ENCODE measurements at places on chromosomes 1 and 21. TPM values are rescaled to one million over a fixed set of nuclear protein-coding genes. Genes with fewer than 3 reads are reported as not detected.
A peak's percentile ranks its signal among the peaks of the same experiment; 100 is the strongest.

Gene FUBP1
- 73.8 TPM for total RNA-seq

DNA sequence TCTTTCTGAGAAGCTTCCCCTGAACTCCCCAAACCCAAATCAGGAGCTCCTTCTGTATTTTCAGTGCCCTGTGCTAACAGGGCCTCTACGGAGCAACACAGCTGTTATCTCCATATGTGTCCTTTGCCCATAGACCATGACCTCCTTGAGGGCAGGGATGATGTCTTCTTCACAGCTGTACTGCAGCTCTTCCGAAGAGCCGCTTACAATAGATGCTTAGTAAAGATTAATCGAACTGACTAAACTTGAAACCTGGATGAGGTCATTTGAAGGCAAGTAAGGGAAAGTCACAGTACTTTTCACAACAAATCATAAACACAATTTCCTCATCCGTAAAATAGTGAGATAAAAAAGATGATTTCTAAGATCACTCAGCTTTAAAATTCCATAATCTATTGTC, 4.4 kb upstream of the KCNN3 start:
- no peak for DNase-seq

DNA sequence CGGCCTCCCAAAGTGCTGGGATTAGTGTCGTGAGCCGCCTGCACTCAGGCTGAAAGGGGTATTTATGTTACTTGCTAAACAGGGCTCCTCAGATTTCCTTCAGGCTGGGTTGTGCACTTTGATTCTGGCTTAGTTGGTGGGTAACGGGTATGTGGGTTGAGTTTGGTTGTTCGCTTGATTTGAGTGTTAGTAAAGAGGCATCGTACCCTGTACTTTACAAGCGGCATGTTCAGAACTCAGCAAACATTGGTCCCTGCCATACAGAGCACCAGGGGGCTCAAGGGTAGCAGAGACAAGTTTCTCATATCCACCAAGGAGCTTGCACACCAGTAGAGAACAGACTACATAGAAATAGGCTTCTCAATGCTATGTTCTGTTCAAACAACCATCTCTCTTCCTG, 147.8 kb downstream of the PGBD5 start:
- no peak for DNase-seq

DNA sequence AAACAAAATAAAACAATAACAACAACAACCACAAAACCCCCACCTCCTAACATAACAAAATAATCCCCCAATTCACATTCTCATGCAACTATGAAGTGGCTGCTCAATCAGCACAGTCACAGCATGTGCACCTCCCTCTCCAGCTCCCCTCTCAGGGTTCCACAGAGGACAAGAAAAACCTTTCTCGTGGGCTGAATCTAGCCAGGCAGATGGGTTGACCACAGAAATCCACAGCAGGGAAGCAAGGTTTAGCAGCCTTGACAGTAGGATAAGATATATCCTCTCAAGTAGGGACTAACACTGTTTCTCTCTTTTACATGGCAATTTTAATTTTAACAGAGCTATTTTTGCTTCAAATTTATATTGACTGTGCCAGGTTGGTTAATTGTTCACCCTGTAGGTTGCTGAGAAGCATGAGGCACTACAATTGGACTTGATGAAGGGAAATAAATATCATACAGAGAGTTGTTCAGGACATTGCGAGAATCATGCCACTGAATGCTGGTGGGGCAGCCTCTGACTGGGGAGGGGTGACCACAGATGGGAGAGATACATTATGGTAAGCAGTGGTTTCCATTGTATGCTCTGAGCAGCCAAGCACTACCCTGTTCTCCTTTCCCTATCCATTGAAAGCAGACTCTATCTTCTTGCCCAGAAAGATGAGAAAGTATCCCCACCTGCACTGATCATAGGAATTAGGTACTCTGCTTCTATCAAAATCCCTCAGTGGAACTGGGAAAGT, 535.1 kb downstream of the DPYD start:
- DNase-seq: no peak

Gene CNIH4
- 31.0 TPM for total RNA-seq

DNA sequence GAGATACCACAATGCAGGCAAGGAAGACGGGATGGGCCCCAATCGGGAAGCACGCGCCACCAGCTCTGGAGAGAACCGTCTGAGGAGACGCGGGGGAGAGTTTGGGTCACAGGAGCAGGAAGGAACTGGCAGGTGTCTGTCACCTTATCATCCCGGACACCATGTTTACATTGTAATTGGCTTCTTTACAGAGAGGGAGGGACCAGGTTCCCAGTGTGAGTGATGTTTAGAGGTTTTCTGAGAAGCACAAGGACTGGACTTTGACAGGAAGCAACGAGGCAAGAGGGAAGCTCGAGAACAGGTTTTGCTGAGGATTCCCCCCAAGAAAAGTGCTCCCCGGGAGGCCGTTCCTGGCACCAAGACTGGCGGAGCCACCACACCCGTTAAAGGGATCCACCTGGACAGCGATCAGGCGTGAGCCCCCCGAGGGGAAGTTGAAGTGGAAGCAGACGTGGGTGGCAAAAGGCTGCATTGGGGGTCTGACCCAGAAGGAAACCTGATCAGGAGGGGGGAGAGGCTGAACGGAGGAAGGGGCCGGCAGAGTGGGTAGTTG, 957 bp downstream of the EPS15 start:
- no peak for DNase-seq

DNA sequence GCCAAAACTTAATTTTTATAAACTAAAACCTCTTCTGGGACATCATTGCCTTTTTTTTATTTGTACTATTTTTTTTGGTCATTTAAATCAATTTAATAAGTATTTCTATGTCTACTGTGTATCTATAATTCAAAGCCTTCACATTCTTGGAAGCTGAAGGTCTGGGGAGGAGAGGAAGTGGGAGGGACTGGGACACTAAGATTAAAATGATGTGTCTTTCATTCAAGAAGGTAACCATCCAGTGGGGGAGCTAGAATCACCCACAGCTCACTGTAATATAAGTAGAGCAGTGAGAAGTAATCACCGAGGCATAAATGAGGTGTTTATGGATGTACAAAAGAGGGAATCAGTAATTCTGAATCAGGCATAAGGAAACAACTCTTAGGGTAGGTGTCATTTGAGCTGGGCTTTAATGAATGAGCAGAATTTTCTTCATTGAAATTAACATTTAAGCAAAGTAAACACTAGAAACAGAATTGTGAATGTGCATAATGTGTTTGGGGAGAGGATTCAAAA, 52.8 kb downstream of the PTGER3 start:
- DNase-seq: no peak

Gene FCRL4
- total RNA-seq: not detected

- no peak for DNase-seq
Measured at GRCh38 chr21:44949779-44950198, 10.0 kb downstream of the SLX9 start.

- no peak for DNase-seq
Measured at GRCh38 chr21:43805275-43805800, 16.0 kb downstream of the RRP1 start.

GRCh38 chr1:109687641-109688499, at the start of gene GSTM1:
Gene GSTM1, plus strand, starts transcription at chr1:109687817. Its CDS starts 57 bp downstream, at chr1:109687874.
- no peak for DNase-seq

GRCh38 chr1:110619412-110620249, 13.5 kb upstream of the KCNA2 start:
- peak; percentile 50 for DNase-seq
